ENCODE measurements at places on chromosomes 3 and 15. TPM values are rescaled to one million over a fixed set of nuclear protein-coding genes. Genes with fewer than 3 reads are reported as not detected.

Gene AADACL2
- total RNA-seq, result not detected

DNA sequence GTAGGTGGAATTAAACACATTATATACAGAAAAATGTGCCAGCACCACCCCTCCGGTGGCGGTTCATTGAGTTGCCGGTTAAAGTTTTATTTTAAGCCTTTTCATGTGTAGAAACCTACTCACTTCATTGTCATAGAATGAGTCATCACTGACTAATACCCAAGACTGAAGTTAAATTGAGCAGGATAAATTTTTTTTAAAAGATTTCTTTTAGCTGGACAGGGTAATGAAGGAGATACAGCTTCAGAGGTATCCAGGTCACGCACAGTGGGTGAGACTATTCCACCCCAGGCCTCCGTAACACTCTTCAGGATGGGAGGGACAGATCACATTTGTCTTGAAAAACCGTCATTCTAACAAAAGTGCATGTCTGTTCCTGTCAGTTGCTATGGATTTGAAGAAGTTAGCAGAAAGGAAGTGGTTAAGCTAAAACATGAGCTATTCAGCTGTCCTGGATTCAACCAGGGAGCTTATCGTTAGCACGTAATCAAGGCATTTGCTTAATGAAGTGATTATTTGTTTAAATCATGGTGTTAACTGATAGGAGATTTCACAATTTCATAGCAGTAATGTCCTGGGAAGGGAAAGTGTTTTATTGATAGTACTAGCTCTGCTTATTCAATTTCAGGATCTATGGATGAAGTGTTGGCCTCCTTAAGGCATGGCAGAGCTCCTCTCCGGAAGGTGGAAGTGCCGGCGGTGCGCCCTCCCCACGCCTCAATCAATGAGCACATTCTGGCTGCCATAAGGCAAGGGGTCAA is 23.4 kb downstream of the WHAMM start:
- peak; percentile 41 for DNase-seq

GRCh38 chr3:143201045-143201444 is 81.5 kb downstream of the CHST2 start:
- no peak for DNase-seq

DNA sequence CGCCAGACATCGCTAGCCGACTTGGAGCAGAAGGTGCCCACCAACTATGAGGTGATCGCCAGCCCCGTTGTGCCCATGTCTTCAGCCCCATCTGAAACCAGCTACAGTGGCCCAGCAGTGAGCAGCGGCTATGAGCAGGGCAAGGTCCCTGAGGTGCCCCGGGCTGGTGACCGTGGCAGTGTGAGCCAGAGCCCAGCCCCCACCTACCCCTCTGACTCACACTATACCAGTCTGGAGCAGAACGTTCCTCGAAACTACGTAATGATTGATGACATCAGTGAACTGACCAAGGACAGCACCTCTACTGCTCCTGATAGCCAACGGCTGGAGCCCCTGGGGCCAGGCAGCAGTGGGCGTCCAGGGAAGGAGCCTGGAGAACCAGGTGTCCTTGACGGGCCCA is 12.9 kb upstream of the APEH start:
- DNase-seq, result peak; percentile 14

DNA sequence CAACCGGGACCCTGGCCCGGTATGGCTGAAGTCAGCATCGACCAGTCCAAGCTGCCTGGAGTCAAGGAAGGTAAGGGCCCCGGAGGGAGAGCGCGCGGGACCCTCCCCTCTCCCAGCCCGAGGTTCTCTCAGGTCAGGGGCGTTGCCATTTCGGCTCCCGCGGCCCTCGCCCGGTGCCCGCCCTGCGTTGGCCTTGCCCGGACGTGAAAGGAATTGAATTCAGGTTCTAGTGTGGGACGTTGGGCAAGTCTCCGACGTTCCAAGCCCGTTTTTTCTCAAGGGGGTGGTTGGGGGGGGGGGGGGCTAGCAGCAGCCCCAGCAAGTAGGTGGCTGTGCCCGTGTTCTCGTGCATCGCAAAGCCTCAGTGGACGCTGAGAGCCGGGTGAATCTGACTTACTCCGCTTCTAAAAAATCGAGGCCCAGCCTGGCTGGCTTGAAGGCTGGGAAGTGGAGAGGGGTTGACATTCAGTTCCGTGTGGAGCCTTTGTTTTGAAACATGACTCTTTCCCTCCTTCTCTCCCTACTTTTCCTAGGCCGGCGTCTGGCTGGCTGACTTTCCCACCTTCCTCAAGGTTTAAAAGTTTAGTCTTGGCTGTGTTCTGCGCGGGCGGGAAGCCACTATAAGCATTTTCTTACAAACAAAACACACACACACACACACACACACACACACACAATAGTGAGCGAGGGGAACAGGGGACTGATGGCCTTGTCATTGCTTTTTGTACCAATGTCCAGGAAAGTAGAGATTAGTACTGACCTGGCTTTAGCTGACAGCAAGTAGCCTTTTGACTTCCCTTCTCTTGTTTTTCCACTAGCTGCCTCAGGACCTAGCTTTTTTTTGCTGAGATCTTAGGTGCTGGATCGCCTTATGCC is at the start of gene UTS2B:
UTS2B (minus strand) TSS at position 873 of the 876 bp plus-strand sequence. CDS start 48,337 bp downstream, outside the sequence.
- DNase-seq, result peak; percentile 66

Gene CLDN18
- total RNA-seq, result 3.3 TPM

- no peak for DNase-seq
These were observed 2.0 kb upstream of the NR1I2 start for GRCh38 chr3:119779731-119780383.

DNA sequence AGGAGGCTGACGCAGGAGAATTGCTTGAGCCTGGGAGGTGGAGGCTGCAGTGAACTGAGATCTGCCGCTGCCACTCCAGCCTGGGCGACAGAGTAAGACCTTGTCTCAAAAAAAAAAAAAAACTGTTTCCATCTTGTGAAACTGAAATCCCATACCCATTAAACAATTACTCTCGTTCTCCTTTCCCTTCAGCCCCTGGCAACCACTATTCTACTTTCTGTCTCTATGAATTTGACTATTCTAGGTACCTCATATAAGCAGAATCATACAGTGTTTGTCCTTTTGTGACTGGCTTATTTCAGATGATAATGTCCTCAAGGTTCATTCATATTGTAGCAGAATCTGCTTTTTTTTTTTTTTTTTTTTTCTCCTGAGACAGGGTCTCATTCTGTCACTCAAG is 51.5 kb upstream of the UBE2E1 start:
- no peak for DNase-seq

GRCh38 chr3:4474683-4475490 is 7.8 kb upstream of the SUMF1 start:
- no peak for DNase-seq

Gene ANO10
- 26.8 TPM for total RNA-seq

DNA sequence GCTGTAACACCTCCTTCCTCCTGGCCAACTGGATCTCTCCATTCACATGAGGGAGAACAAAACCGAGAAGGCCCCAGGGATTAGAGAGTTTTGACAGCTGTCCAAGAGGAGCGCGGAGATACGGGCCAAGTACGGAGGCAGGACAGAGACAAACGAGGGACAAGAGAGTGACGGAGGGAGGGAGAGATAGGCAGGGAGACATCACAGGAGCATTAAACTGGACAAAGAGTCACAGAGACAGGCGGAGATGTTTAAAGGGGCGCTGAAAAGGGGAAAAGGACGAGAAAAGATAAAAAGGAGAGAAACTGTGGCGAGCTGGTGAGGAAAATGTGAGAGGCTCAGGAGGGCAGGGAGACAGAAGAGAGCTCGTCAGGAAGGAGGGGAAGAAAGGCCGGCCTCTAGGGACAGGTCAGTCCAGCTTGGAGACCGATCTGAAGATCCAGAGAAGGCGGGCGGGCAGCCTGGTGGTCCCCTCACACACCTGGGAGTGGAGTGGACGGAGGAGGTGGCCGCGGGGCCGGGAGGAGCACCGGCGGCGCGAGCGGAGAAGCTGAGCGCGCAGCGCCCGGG is 40.5 kb upstream of the ROPN1 start:
- no peak for DNase-seq

GRCh38 chr3:38960042-38960622 is 91.6 kb downstream of the SCN11A start:
- no peak for DNase-seq

Gene LOXL1
- total RNA-seq, result 2.2 TPM

Gene DNAJA4
- 52.1 TPM for total RNA-seq

Gene RNF13
- total RNA-seq, result 101 TPM

Gene HRH1
- 9.1 TPM for total RNA-seq

DNA sequence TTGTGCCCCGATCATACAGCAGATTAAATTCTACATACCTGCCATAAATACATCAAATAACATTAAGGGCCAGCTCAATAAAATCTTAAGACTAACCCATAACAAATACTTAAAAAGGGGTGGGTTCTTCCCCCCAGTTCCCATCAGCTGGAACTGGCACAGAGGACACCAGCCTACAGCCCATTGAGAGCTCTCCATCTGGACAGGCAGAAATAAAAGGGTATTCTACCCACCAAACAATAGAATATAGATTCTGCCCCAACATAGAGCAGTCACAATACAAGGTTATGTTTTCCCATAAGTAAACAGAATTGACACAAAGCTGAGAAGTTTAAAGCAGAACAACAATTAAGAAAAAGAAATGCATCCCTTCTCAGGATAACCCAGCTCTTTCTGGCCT is 11.9 kb downstream of the CPOX start:
- no peak for DNase-seq

Gene VIPR1
- 16.6 TPM for total RNA-seq

GRCh38 chr3:105139881-105140560 is 226.7 kb upstream of the ALCAM start:
- DNase-seq, result no peak

DNA sequence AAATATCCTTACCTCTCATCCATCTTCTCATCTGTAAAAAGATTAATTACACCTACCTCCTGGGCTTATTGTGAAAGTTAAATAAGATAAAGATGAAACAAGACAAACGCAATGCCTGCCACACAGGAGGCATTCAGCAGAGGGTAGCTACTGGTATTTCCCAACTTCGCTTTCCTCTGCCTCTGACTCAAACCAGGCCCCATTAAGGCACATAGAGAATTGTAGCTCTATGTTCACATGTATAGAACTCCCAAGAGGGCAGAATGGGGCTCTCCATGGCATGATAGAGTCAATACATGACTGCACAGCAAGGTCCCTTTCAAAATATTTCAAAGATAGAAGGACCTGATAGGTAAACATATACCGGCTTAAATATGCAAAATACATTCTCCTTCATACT is 1.4 kb downstream of the LYSMD2 start:
- DNase-seq, result no peak

GRCh38 chr3:186997061-186997460 is 66.7 kb downstream of the ST6GAL1 start:
- DNase-seq, result no peak

Gene HYAL1
- total RNA-seq, result 1.3 TPM

DNA sequence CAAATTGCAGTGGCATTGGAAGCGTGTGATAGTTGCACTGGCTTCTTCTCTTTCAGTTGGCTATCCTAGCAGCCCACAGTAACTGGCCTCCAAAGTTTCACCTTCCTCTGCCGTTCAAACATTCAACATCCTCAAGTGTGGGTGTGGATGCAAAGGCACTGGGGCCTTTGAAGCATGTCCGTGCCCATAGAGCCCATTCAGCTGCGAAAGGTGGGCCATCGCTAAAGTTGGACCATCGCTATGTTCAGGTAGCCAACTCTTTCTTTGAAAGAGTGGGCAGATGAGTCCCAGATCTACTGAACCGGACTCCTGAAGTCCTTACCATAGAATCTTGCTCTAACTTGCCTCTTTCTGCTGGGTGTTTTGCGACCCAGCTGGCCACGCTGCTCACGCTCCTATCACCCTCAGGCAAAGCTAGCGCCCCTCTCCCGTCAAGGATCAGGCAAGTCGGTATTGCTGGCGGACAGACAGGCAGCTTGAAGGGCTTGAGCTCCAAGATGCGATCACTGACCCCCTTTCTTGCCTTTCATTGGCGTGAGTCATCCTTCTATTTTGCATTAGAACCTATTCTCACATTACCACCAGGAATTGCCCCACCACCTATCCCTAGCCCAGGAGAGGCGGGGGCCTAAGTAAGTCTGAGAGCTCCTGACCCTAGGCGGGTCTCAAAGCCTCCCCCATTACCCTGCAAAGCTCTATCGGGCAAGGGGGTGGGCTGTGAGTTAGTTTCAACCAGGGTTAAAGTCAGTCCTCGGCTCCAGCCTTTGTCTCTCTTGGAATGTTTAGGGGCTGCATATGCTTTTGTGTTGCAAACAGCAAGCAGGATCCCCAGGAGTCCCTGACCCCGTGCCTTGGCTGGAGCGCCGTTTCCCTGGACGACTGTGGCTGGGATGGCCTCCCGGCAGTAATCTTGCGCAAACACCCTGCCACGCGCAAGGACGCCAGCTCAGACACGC is 28.7 kb downstream of the ZIC4 start:
- no peak for DNase-seq

GRCh38 chr3:17793542-17794195 is 51.2 kb upstream of the TBC1D5 start:
- no peak for DNase-seq

Gene EHD4
- total RNA-seq, result 20.7 TPM

Gene EPHA3
- 28.8 TPM for total RNA-seq

DNA sequence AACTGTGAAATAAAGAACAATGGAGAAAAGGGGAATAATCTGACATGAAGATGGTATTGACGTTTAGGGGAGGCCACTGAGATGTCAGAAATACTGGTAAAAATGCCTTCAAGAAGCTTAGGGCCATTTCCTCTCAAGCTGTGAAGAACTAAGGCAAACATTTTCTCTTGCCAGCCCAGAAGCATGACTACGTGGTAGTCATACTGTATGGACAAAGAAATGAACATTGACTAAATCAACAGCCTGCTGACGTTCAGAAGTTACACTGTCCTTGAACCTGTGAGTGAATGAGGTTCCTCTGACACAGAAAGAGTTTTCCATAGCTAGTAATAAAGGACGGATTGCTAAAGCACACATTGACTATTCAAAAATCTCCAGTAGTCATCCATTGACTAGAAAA is 121.0 kb downstream of the P3H2 start:
- no peak for DNase-seq

DNA sequence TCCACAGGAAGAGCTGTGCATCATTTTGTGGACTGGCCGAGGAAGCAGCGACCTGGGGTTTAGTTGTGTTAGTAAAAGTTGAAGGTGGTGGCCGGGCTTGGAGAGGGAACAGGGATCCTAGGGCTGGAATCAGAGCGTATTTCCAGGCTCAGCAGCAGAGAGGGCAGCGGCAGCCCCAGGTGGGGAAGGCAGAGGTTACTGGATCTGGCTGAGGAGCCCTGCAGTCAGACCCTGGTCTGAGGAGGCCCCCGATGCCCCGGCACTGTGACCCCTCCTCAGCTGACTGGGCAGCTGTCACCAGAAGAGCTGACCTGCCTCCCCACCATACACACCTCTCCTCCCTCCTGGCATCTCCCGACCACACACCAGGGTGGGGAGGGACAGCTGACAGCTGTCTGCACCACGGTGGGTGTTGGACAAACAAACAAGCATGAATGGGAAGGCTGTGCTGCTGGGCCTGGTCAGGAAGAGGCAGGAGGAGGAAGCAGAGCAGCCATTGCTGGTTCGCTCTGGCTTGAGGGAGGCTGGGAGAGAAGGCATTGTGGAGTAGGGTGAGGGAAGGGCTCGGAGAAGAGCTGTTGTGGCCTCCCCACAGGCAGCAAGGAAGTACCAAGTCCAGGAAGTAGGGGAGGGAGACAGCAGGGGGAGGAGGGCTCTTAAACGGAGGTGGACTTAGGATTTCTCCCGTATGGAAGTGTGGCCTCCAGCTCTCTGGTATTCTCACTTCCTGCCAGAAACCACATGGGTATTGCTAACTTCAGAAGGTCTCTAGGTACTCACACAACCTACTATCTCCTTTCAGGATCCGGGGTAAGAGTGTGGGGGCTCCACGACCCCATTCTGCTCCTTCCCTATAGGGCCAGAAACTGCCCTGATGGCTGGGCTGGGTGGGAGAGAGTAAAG is 49.5 kb upstream of the HACD2 start:
- DNase-seq, result no peak
